ENCODE measurements at places on chromosomes 5 and 9.

GRCh38 chr5:8961219-8961618 is 584.7 kb downstream of the SEMA5A start:
- DNase-seq = no peak

DNA sequence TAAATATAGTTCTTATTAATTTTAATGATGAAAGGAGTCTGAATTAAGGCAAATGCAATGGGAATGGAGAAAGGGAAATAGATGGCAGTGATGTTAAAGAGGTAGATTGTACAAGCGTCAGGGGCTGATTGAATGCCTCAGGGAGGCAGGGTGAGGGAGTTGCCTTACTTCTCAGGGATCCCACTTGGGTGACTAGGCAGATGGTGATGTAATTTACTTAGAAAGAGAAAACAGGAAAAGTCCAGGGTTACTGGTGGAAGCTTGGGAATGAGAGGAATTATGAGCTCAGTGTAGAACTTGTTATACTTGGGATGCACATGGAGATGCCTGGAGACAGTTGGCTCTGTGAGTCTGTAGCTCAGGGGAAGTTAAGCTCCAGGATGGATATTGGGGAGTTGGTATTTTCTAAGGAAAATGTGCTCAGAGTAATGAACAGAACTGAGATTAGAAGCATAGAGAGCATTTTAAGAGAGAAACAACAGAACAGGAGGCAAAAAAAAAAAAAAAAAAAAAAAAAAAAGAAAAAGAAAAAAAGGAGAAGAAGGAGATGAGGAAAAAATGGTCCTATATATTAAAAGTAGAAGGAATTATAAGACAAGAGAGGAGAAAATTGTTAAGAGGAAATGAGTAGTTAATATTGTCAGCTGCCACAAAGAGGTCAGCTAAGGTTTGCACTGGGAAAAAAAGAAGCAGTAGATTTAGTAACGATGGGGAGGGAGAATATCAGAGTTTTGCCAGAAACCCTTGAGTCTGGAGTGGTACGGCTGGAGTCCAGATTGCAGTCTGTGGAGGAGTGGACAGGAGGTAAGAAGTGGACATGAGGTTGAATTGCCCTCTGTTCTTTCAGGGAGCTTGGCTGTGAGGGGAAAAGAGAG is 88.0 kb upstream of the ELL2 start:
- DNase-seq = no peak

DNA sequence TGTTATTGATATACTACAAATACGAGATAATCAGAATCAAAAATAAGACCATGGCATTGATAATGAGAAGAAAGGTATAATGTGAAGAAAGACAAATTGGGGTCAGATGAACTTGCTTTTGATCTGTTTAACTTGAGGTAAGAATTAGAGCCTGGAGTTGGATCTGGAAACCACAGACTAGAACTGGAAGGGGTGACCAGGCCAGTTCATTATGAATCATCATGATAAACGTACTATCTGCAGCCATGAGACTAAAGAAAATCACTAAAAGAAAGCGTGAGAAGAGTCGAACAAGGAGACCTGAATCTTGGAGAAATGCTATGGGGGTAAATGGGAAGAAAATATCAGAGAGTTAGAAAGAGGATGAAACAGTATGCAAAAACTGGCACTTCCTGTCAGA is 967.5 kb downstream of the NR2F1-AS1 start:
- DNase-seq = no peak

GRCh38 chr5:176388003-176388443 is 375 bp downstream of the NOP16 start:
- DNase-seq = no peak

- no peak for DNase-seq
These were observed 346.7 kb downstream of the EFNA5 start for GRCh38 chr5:107324071-107324470.

GRCh38 chr9:127700594-127701255 is 6.1 kb upstream of the CFAP157 start:
- no peak for DNase-seq

DNA sequence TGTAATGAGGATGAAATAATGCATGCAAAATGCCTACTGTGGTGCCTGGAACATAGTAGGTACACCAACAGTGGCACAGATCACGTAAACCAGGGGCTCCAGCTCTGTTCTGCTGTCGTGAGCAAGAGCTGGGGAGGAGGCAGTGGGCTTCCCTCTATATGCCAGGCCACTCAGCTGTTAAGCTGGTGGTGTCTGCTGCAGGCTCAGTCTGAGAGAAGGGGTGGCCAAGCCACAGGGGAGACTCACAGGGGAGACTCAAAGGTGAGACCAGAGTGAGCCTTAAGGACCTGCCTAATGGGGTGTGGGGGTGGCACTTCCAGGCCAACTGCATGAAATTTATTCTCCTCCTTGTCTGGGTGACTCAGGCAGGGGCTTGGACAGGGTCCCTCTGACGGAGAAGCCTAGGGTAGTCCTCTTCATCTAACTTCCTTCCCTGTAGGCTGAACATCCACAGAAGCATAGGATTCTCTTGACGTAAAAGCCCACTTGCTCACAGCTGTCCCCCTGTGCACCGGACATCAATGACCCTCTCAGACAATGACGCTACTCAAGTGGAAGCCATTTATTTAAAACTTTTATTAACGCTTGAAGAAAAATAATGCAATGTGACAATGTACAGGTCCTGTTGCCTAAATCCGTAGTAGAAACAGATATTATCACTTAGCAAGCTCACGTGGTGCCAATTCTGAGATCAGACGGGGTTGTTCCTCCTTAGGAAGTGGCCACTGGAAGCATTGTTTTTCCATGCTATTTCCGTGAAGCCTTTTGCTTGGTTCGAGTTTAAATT is 13.9 kb downstream of the STC2 start:
- no peak for DNase-seq
